ENCODE measurements at places on chromosomes 16 and 17.

DNA sequence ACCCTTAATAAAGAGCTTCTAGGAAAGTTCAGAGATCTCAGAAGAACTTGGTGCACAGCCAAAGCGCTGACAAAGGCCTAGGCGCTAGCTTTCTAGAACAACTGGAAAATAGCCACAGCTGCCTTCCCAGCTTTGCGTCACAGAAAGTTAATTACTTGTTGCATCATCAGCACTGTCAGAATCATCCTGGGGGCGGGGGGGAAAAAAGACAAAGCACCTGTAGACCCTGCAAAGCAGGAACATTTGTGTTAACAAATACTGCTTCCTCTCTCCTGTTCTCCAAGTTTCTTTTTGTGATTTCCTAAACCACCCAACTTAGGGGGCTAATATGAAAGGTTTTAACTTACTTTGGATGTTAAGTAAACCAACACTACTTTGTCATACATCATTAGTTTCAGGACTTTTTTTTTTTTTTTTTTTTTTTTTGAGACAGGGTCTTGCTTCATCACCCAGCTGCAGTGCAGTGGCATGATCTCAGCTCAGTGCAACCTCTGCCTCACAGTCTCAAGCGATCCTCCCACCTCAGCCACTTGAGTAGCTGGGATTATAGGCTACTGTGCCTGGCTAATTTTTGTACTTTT is 4.8 kb upstream of the AARSD1 start:
- DNase-seq: no peak

- DNase-seq: no peak
Measured at GRCh38 chr16:82633964-82634600, 7.3 kb downstream of the CDH13 start.

DNA sequence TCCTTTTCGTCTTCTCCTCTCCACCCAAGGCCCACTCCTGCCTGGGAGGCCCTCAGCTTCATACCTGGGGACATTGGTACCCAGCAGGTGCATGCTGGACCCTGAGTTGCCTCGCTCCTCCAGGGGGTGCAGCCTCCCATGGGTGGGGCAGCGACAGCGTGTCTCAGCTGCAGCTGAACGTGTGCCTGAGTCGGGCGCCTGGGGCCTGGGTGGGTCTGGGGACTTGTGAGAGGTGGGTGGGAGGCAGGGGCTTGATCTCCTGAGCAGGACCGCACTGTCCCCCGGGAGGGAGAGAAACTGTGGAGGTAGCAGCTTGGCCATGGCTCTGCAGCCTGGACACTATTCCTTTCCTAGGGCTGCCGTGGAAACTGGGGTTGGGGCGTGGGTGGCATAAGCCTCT is 24.8 kb upstream of the ENGASE start:
- no peak for DNase-seq

- no peak for DNase-seq
Measured at GRCh38 chr16:49352892-49353291, 20.7 kb upstream of the C16orf78 start.

DNA sequence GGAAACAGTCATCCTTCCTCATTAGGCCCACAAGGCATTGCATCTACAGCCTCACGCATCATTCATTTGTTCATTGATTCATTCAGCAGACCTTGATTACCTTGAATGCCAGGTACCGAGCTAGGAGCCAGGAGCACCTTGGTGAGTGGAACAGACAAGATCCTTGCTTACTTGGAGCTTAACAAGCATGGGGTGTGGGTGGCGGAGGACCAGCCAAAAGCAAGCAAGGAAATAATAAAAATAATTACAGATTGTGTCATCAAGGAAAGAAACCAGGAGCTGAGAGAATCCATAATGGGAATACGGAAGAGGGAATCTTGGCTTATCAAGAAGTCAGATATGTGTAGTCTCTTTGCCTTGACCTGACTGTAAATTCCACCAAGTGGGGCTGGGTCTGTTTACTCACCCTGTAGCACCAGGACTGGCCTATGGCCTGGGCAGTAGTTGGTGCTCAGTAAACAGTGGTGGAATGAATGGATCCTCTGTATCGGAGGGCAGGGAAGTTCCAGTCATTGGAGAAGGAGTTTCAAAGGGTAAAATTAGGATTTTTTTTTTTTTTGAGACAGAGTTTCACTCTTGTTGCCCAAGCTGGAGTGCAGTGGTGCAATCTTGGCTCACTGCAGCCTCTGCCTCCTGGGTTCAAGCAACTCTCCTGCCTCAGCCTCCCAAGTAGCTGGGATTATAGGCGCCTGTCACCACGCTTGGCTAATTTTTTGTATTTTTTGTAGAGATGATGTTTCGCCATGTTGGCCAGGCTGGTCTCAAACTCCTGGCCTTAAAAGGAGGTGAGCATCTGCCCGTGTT is 157.7 kb downstream of the MSI2 start:
- DNase-seq: no peak

GRCh38 chr17:41494524-41494923 is 4.8 kb upstream of the KRT36 start:
- DNase-seq: no peak

DNA sequence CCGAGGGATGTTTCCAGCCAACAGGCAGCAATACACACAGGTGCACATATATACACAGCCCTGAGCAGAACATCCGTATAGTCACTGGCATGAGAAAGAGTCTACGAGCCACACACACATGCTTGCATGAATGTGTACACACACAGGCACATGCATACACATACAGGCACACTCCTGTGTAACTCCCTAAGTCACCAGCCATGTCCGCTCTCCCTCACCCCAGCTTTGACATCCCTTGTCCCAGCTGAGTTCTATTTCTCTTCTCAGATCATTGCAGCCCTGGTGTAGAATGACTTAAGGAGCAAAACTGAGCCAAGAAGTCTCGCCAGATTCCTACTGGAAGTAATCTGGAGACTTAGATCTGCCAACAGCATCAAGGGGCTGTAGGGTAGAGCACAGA is 13.1 kb downstream of the CDRT4 start:
- no peak for DNase-seq

- DNase-seq: no peak
Measured at GRCh38 chr16:83266848-83267553, 540.8 kb upstream of the HSBP1 start.

- no peak for DNase-seq
Measured at GRCh38 chr17:7293159-7293558, 1.3 kb downstream of the YBX2 start.

- DNase-seq: no peak
Measured at GRCh38 chr17:18157354-18157985, 26.2 kb upstream of the ALKBH5 start.

GRCh38 chr17:17921192-17922069 is 50.8 kb downstream of the TOM1L2 start:
- DNase-seq: no peak

GRCh38 chr17:44864831-44865230 is 17.1 kb downstream of the HIGD1B start:
- DNase-seq: no peak

GRCh38 chr16:17835118-17835876 is 364.5 kb upstream of the XYLT1 start:
- no peak for DNase-seq

- no peak for DNase-seq
Measured at GRCh38 chr17:58325976-58326468, 2.6 kb downstream of the TSPOAP1 start.

- no peak for DNase-seq
Measured at GRCh38 chr17:11622492-11622891, 24.2 kb downstream of the DNAH9 start.

GRCh38 chr17:4946312-4946976 is 1.9 kb downstream of the PFN1 start:
- no peak for DNase-seq

DNA sequence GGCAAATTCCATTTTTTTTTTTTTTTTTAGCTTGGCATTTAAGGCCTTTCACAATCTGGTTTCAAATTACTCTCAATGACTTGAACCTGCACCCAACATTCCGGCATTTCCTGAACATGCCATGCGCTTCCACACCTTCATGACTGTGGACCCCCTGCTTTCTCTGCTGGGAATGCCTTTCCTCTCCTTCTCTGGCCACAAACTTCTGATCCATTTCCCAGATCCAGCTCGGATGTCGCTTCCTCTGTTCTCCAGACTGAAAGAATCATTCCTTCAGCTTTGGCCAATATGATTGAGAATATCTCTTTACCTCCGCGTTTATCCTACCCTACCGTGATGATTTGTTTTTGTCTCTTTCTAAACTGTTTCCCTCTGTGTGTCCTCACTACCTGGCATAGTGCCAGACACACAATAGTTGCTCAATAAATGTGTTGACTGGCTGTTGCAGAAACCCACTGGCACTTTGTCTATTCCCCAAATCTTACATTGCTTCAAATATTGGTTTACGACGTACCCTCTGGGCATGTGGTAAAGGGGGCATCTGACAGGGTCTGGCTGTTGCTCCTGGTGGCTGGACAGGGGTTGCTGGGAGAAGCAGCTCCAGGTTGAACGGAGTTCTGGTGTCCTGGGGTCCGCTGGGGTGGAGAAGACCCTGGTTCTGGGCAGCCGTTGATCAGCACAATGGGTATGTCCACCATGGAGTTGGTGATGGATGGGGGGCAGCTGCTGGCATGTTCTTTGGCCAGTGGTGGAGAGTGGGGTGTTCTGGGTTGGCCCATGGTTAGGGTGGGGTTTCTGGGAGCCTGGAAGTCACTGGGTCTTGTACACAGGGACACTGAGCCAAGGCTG is 14.7 kb downstream of the TNS4 start:
- no peak for DNase-seq

DNA sequence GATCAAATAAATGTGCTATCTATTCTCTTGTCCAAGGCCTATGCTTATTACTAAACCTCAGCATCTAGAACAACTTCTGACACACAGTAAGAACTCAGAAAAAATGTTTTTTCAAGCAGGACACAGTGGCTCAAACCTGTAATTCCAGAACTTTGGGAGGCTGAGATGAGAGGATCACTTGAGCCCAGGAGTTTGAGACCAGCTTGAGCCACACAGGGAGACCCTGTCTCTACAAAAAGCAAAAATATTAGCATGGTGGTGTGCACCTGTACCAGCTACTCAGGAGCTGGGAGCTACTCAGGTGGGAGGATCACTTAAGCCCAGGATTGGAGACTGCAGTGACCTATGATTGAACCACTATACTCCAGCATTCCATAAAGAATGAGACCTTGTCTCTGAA is 32.5 kb downstream of the USP32 start:
- no peak for DNase-seq

GRCh38 chr17:8327303-8327649 is 12.4 kb upstream of the ODF4 start:
- no peak for DNase-seq

- DNase-seq: no peak
Measured at GRCh38 chr16:71956486-71956885, 43.7 kb downstream of the PKD1L3 start.

DNA sequence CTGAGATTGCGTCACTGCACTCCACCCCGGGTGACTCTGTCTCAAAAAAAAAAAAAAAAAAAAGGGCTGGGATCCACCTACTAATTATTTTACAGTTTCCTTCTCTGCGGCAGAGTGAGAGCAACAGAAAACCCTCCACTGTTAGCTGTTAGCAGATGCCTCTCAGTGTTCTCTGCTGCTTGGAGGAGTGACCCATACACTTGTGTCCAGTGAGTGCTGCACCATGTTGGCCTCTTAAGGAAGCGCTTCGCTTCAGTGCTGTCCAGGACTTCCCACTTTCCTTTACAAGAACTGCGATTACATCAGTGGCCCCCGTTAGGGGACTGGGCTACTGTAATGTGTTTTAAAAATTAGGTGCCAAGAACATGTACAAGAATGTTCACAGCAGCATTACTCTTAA is 18.4 kb upstream of the CLEC18B start:
- DNase-seq: no peak

DNA sequence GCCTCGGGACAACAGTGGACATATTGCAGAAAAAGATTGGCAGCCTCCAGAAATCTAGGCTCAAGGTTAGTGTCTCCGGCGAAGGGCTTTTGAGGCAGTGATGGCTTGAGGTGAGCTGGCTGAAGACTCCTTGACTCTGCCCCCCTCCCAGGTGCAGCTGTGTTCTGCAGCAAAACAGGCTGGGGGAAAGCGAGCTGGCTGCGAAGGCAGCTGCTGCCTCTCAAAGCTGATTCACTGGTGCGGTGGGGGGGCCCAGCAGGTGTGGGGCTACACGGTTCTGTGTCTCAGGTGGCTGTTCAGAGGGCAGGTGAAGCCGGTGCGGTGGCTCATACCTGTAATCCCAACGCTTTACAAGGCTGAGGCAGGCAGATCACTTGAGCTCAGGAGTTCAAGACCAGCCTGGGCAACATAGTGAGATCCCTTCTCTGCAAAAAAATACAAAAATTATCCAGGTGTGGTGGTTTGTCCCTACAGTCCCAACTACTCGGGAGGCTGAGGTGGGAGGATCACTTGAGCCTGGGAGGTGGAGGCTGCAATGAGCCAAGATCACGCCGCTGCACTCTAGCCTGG is 22.9 kb downstream of the C16orf96 start:
- no peak for DNase-seq

- no peak for DNase-seq
Measured at GRCh38 chr17:66304304-66305174, 2.1 kb downstream of the PRKCA start.

- DNase-seq: no peak
Measured at GRCh38 chr16:57736419-57737351, 1.1 kb downstream of the KATNB1 start.

GRCh38 chr17:48066192-48066591 is 18.0 kb downstream of the NFE2L1 start:
- no peak for DNase-seq

DNA sequence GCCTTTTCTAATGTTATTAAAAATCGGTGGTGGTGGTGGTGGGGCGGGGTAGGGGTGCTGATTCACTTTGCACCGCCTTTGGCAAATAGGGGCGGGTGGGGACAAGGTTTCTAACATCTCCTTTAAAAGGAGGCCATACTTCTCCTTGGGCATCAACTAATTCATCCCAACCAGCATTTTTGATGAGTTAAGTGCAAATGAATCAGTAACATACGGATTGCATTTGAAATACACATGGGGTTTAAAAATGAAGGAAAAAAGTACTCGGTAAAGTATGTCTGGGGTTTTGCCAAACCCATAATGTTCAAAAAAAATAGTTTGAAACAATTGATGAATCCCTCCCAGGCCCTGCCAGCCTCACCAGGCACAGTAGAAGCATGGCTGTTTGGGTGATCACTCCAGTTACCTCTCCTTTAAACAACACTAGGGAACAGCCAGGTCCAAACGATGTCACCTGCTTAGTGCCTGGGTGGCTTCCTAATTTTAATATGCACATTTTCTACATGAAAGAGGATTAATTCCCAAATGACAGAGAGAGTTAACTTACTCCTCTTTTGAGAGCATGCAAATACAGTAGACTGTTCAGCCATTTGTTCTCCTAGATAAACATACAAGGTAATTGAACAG is 107.2 kb downstream of the ANKFN1 start:
- no peak for DNase-seq

- no peak for DNase-seq
Measured at GRCh38 chr16:82703871-82704768, 77.4 kb downstream of the CDH13 start.

- DNase-seq: peak; percentile 79
Measured at GRCh38 chr17:75515496-75516254, at the start of gene CASKIN2. CASKIN2 (minus strand) TSS chr17:75515537; CDS start chr17:75513804, 1,733 bp downstream.
